ENCODE measurements at places on chromosomes 5 and 9.

- DNase-seq, result peak; percentile 22
Observed at GRCh38 chr9:36450110-36450732, 50.2 kb upstream of the RNF38 start.

DNA sequence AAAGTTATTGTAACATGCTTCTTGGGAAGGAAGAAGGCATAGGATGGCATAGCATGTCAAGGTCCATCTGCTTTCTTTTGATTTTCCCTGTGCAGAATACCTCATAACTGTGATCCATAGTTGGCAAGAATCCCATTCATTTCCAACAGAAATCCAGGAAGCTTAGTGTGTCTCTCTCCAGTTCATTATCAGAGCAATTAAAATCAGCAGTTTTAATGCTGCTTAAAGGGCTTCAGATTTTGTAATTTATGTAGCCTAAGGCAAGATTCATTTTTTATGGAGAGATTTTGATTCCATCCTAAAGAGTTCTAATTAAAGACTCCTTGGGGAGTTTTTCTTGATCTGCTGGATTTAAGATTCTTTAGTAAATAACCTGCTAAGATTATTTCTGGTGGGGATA, 560.1 kb downstream of the PDE4D start:
- no peak for DNase-seq

GRCh38 chr9:4756420-4756819, 15.4 kb upstream of the AK3 start:
- DNase-seq, result no peak

GRCh38 chr5:135184646-135185045, 150.6 kb upstream of the PITX1 start:
- DNase-seq, result no peak

- no peak for DNase-seq
Observed at GRCh38 chr5:65355301-65355700, 126.4 kb downstream of the ADAMTS6 start.

- DNase-seq, result peak; percentile 9
Observed at GRCh38 chr5:152142840-152143469, 218.3 kb upstream of the GLRA1 start.

DNA sequence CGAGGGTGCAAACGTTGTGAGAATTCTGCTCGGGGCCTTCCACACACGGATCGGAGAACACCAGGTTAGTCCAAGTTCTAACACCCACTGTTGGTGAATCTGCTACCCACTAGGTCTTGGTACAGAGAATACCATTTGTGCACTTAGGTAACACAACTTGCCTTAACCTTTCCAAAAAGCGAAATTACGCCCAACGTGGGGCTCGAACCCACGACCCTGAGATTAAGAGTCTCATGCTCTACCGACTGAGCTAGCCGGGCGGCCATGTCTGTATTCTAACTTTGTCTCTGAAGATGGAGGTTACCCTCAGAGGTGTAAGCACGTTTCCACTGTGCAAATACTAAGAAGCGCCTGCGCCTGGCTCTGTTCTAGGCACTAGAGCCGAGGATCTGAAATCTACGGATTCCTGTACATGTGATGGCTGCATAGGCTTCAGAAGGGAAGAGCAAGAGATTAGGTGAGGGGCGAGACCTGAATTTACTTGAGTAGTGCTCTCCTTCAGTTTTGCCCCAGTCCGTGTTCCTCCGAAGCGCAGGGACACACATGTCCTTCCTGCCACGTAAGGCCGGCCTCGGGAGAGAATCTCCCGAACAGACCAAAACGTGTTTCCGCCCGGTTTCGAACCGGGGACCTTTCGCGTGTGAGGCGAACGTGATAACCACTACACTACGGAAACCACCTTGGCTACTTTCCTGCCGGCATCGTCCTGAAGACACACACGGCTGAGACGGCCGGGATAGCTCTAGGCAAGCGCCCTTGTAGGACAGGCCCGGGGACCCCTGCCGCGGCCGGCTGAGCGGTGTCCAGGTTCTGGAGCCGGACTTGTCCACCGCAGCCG, 1.1 kb upstream of the TRIM41 start:
- peak; percentile 93 for DNase-seq

- DNase-seq, result no peak
Observed at GRCh38 chr5:151154931-151155774, 2.4 kb downstream of the ANXA6 start.

DNA sequence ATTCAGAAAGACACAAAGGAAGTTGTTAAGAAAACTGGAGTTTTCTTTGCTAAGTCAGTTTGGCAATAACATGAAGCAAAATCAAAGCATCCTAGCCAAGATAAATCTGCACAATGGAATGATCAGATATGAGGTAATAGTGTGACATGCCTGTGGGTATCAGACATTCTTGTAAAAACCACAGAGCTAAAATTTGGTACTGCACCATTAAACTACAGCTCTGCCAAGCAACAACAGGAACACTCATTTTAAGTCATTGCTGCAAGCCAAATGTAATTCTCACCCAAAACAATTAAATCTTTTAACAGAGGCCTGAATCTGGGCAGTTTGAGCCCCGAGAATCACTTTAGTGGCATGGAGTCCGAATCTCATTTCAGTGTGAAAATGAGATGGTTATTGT, 96.6 kb downstream of the VCAN start:
- DNase-seq, result peak; percentile 84

DNA sequence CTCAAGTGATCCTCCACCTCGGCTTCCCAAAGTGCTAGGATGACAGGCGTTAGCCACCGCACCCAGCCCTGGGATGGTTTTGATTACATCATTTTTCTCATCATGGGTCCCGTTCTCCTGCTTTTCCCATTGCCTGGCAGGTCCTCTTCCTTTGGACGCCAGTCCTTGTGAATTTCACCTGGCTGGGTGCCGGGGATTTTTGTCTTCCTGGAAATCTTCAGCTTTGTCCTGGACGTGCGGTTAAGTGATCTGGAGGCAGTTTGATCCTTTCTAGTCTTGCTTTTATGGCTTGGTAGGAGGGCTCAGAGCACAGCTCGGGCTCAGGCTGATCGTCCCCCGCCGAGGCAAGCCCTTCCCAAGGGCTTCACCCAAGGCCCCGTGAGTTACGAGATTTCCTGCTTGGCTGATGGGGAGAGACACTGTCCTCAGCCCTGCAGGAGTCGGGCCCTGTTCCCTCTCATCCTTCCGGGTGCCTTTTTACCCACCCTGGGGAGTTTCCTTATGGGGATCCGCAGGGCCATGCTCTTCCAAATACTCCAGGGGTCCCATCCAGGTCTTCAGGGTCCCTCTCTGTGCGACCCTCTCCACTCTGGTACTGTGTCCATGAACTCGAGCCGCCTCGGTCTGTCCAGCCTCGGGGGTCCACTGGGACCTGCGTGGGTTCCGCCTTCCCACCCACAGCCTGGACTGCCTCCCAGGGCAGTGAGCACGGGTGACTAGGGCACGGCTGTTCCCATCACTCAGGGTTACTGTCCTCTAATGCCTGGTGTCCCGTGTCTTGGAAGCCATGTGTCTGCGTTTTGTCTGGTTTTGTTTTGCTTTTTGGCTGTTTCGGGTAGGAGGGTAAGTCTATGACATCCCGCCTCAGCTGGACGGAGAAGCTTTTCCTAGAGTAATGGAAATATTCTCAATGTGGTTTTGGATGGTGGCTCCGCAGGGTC, 22.3 kb upstream of the EGFL7 start:
- DNase-seq, result no peak

DNA sequence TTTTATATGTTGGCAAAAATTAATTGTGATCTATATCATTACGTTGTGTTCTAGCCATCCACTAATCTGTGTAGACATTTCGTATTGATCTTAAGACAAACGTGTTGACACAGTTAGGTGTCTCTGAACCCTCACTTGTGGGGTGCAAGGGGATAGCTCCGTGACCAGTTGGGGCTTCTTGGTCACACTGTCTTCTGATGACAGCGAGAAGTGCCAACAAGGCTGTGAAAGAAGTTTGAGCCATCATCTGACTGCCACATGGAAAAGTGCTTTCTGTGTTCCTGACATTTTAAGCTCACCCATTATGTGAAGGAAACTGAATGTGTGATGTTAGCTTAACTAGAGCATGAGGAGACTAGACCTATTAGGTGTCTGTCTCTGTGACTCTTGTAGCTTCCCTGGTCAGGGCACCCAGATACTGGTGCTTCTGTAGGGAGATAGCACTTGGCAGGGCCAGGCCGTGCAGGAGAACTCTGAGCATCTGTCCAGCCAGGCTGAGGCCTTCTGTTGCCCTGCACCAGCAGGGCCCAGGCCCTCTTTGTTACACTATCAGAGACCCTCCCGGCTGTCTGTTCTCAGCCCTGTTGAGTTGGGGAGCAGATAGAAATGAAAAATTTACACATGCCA, 52.8 kb upstream of the PHF2 start:
- DNase-seq, result no peak

- peak; percentile 33 for DNase-seq
Observed at GRCh38 chr9:119810645-119811429, 441.6 kb upstream of the BRINP1 start.

- peak; percentile 88 for DNase-seq
Observed at GRCh38 chr9:4375424-4376200, 75.7 kb upstream of the GLIS3 start.

DNA sequence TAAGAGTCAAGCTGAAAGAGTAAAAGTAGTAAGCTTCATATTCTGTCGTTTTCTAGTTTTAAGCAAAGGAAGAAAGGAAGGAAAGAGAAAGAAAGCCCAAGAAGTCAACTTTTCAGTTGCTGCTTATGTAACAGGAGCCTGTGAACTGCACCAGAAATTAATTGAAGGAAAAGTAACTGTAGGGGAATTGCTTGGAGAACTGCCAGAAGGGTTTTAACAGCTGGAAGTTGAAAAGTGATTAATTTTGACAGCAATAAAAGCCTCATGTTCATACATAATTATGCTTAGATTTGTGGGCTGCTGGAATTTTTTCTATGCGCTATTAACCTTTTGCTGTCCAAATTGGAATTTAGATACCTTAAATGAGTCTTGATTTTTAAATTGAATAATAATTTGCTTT, 255.7 kb downstream of the ENC1 start:
- no peak for DNase-seq

DNA sequence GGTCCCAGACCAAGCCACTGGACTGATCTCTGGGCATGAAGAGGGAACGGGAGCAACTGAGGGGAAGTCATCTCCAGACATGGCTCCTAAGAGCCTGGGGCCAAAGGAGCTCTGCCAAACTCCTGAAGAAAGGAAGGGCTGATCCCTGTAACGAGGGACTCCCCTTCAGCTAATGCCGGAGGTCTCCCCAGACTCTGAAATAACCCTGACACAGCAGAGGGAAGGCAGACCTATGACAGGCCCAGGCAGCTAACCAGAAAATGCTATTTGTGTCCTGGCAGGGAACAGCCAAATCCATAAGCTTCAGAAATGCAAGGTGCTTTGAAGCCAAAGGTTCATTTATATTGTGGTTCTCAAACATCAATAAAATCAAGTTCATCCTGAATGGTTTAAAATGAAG, 30.9 kb downstream of the APTX start:
- DNase-seq, result no peak

All from foreskin keratinocyte (primary cell).